ENCODE measurements at places on chromosomes 7 and 10.

DNA sequence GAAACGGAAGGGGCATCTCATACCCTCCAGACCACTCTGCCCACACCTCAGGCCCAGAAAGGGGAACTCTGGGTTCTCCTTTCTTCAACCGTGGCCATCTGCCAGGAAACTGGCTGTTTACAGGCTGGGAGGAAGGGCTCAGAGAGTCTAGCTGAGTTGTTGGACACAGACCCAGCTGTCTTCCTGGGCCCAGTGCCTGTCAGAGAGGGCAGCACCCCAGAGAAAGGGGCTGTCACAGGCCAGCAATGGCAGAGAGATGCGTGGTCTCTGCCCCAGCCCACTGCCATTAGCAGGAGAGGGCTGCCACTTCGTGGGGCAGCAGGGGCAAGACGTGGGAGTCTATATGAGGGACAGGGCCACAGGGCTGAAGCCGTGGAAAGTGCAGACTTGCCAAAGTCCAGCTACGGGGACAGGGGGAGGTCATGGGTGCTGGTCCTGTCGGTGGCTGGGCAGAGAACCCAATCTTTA is 11.0 kb downstream of the GRID1 start:
- DNase-seq, result no peak

DNA sequence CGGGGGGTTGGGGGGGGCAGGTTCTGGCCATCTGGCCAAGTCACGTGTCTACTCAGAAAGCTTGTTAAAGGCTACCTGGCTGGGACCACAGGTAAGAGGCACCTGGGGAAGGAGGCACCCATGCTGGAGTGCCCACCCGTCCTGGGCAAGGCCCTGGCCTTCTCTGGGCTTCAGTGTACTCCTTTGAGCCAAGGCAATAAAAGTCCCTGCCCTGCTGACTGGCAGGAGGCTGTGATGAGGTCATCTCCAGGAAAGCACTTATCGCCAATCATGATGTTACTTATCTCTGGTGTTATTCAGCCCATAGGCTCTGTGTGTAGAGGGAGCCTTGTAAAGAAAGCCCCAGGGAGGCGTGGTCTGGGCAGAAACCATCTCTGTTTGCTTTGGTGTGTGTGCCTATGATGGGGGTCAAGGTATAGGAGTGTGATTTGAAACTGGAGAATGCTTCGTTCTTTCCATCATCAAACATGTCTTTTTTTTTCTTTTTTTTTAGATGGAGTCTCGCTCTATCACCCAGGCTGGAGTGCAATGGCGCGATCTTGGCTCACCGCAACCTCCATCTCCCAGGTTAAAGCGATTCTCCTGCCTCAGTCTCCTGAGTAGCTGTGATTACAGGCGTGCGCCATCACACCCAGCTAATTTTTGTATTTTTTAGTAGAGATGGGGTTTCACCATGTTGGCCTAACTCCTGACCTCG is 2.5 kb upstream of the CLDN4 start:
- no peak for DNase-seq

GRCh38 chr7:158613481-158613880 is 25.9 kb upstream of the PTPRN2 start:
- no peak for DNase-seq

DNA sequence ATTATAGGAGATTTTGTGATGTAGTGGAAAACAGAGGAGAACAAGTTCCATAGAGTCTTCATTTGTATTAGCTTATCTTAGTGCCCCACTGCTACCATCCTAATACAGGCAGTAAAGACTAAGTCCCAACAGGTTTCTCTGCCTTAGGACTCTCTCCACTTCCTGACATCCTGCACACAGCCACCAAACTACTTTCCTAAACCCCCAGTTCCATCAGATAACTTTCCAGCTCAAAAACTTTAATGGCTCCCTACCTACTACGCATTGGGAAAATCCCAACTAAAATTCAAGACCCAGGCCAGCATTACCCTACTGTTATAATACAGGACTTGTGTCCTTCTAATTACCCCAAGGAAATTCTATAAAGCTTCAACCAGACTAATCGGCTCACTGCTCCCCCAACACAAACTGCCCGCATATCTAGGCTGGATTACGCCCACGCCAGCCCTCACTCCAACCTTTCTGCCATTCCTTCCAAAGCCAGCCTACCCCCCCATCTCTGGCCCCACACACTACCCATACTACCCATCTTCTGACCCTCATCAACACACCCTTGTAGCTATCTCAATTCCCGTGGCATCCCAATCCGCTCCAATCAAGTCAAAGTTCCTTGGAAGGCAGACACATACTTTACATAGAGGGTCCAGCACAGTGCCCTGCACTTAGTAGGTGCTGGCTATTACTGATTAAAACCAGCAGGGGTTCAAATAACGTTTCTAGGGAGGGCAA is 1.4 kb downstream of the IDE start:
- DNase-seq, result no peak

DNA sequence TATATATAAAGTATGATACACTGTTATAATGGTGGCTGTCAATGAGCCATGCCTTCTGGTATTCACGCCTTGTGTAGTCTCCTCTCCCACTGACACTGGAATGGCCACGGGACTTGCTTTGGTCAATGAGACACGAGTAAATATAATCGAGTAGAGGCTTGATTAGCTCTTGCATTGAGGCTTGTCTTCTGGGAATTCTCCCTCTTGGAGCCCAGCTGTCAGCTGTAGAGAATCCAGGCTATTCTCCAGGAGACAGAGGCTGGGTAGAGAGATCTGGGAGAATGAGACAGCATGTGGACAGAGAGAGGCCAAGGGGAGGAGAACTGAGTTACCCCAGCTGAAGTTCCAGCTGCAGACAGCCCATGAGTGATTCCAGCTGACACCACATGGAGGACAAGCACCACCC is 25.2 kb upstream of the PLCE1 start:
- no peak for DNase-seq

- peak; percentile 41 for DNase-seq
Observed at GRCh38 chr7:43105521-43106120, 6.8 kb upstream of the HECW1 start.

DNA sequence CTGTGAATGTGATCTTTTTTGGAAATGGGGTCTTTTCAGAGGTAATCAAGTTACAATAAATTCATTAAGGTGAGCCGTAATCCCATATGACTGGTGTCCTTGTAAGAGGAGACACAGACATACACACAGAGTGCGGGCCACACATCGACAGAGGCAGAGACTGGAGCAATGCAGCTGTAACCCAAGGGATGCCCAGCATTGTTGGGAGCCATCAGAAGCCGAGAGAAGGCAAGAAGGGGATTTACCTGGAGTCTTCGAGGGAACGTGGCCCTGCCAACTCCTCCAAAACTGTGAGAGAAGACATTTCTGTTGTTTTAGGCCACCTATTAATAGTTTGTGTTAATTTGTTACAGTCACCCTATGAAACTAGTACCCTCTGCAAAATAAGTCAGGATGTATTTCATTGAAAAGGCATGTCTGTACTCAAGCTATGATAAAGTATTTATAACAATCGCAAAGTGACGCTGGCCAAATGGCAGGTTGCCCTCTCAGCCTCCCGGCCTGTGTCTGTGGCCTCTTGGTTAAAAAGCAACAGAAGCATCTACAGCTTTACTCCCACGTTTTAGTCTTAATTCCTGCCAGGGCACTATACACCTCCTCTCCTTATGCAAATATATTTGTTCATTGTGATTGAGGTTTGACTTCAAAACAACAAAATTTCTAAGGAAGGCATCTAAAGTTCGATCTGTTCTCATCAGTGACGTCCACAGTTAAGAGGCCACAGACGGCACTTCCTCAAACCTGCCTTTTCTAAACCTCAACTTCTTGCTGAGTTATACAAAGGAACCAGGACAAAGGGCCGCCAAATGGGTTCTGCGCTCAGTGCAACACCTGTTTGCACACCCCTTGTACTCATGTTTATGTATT is 46.8 kb downstream of the HIPK2 start:
- DNase-seq, result peak; percentile 86
